Astrocyte of the spinal cord (primary cell): ENCODE measurements at places on chromosomes 5 and 9.

DNA sequence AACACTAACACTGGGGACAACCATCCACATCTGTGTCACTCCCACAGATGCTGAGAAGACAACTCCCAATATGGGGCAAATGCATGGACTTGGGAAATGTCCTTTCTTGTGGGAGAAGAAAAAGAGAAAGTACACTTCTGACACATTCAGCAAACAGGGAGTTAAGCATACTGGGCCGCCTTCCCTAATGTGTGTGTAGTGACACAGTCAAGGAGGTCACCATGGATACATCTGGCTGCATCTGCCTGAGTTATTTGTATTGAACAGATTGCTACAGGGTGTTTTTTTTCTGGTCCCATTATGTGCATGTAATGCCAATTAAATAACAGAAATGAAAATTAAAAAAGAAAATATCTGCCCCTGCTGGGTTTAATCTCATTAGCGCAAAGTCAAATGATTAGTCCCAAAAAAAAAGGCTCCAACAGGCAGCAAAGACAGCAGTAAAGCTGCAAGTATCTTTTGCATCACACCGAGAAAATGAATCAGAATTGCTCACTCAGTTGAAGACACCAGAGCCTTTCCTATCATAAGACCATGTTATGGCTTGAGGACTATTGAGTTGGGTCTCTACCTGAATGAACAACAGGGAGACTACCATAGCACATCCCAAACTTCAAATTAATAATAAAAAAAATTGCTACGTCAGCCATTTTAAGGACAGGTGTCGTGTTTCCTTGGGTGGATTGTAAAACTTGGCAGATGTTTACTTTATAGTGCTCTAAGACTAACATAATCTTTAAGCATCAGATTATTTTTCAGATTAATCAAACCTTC lies 395.9 kb downstream of the DTWD2 start:
- no peak for DNase-seq

DNA sequence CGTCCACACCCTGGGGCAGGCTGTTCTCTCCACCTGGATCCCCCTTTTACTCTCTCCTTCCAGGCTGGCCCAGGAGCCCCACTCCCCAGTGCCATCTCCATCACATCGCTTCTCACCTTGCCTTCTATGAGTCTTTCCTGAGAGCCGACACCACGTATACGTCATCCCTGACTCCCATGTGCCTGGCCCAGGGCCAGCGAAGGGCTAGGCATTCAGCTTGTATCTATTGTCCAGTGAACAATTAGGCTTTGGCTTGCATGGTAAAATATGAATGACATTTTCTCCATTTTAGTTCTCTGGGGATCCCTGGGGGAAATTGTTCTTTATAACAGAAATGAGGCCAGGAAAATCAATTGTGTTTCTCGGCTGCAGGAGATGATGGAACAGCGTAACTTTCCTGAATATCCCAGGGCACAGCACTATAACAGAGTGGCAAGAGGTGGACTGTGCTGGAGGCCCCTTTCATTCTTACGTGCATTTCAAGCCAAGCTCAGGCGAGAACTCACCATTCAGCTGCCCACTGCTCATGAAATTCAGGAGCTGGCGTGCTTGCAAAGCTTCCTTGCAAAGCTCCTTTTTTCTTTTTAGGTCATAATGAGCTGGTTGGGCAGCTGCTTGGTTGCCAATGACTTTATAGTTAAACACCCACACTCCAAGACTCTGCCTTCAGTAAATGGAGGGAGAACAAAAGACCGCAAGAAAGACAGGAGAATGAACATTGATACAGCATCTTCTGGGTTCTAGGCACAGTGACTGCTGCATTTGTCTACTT lies 37.7 kb downstream of the NSG2 start:
- DNase-seq = no peak

DNA sequence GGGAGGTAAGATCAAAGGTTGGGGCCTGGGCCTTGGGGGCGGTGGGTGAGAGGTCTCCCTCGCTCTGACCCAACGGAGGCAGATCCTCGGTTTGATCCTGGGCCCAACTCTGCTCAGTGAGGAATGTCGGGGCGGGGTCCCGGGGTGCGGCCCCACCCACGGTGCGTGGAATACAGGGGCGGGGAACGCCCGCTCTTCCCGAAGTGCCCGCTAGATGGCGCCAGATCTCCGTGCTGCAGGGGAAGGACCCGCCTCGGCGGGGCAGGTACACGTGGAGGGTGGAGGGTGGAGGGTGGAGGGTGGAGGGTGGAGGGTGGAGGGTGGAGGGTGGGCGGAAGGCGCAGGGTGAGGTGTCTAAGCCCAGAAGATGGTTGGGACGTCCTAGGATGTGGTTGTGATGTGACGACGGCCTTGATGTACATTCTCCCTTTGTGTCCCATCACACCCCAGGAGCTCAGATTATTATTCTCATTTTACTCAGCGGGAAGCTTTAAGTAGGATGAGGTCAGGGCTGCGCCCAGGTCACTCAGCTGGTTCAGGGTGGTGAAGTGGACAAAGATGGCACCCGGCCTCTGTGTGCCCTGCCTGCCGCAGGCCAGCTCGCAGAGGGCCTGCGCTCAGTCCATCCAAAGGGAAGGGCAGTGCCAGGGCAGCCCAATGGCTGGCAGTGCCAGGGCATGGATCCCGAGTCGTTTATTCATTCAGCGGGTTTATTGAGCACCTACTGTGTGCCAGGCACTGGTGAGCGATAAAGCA lies 9.4 kb upstream of the RPS14 start:
- DNase-seq = peak; percentile 52

DNA sequence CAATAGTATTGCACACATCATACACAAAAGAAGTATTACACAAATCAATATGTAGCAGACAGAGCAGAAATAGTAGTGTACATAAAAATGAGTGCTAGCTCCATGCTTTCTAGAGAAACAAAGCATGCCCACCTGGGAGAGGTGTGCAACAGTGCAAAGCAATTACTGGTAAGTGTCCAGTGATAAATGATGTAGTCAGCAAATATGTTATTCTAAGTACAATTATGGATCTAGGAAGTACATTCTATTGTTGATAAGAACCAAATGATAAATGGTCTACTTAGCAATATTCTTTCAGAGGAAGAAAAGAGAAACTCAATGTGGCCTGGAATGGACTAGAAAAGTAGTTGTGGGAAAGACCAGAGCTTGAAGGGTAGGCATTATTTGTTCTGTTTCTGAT lies 188.6 kb downstream of the HINT1 start:
- no peak for DNase-seq

GRCh38 chr9:36698984-36699383 lies 126.3 kb downstream of the MELK start:
- no peak for DNase-seq

GRCh38 chr5:146376821-146377220 lies 38.2 kb downstream of the POU4F3 start:
- no peak for DNase-seq

DNA sequence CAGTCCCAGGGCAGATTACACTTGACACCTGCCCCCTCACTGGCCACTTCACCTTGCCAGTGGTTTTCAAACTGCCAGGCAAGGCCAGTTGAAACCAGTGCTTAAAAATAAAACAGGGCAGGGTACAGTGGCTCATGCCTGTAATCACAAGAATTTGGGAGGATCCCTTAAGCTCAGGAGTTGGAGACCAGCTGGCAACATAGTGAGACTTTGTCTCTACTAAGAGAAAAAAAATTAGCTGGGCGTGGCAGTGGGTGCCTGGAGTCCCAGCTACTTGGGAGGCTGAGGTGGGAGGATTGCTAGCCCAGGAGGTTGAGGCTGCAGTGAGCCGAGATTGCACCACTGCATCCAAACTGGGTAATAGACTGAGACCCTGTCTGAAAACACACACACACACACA lies 58.1 kb downstream of the ROPN1L start:
- no peak for DNase-seq

DNA sequence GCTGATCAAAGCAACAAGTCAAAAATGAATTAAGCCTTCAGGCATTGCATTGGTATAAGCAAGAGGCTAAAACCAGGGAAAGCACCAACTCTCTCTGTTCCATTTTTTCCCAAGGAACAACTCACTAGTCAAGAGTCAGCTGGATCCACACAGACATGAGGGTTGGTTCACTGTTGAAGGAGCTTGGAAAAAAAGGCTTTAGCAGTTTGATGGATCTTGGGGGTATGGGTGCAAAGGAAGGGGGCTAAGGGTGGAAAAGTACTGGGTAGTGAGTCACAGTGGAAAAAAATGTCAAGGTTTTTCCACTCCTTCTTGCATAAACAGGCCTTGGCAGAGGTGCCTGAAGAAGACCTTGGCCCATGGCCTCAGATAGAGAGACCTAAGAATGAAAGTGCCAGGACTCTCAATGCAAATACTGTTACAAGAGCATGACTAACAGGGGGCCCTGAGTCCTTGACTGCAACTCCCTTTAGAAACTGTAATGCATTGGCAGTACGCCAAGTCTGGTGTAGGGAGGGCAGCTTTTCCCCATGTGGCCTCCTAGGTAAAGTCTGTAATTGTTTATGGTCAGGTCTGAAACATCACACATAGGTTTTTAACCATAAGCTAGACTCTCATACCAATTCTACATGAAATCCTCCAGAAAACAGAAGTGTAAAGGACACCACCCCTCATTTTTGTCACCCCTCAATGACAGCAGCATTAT lies 23.7 kb downstream of the ACTL7A start:
- peak; percentile 81 for DNase-seq

DNA sequence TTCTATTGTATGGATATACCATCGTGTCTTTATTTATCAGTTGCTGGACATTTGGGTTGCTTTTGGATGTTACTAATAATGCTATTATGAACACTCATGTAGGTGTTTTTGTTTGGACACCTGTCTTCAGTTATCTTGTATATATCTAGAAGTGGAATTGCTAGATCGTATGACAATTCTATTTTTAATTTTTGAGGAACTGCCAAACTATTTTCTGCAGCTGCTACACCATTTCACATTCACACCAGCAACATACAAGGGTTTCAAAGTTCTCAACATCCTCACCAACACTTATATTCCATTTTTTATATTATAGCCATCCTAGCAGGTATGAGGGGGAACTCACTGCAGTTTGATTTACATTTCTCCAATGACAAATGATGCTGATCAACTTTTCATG lies 324.6 kb downstream of the CAAP1 start:
- no peak for DNase-seq

DNA sequence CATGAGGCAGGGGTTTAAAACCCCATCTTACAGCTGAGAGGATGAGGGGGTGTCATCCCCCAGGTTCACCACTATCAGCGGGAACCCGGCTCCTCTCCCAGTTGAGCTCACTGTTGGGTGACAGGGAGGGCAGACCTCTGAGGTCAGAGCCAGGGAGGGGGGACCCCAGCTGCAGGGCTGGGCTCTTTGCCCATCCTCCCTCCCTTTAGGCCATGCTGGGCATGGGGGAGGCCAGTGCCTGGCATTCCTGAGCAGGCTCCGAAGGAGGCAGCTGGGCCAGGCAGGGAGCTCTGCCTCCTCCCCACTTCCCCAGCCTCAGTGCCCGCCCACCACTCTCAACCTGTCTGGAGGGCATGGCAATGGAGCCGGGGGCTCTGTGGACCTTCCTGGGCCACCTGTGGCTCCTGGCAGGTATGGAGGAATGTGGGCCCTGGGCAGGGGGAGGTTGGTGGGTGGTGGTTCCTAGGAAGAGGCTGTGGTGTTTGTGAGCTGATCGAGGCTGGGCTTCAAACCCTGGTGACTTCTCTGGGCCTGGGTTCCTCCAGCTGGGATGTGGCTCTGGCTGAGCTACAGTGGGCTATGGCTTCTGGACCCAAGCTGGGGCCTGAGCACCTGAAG lies 12.6 kb downstream of the CRB2 start:
- no peak for DNase-seq

- no peak for DNase-seq
Observed at GRCh38 chr5:173175523-173175922, 31.2 kb downstream of the BNIP1 start.

- DNase-seq = no peak
Observed at GRCh38 chr5:43712081-43712480, 109.1 kb downstream of the NNT start.

DNA sequence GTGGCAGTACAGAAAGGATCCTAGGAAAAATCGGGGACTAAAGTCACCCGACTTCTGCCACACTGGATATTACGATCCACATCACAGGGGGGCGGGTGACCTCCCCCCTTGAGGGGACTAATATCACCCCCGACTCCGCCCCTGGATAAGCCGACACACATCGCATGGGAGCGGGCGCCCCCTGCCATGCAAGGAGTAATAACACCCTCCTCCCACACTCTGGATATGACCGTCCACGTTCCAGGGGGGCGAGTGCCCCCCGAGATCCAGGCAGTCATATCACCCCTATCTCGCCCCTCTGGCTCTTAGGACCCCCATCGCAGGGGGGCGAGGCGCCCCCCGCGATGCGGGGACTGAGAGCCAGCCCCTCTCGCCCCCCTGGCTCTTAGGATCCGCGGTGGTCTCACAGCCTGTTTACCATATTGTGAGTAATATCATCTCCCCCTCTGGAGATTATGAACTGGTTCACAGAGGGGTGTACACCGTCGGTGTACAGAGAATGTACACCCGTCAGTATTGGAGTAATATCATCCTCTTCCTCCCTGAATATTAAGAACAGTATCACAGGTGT lies 423.0 kb downstream of the DIRAS2 start:
- no peak for DNase-seq

DNA sequence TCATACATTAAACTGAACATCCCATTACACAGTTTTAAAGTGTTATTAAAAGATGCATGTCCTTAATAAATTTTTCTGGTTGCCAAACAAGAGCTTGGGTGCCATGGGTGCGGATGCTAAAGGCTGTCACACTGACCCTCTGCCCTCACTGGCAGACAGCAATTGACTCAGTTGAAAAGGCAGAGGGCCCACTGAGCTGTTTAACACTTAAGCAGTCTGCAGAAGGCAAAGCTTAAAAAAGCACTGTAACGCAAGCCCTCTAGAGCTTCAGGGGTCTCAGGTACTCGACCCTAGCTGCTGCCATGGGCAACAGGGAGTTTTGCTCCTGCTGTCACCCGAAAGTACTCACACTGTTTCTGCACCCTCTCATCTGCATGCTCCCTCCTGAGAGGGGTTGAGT lies 726.4 kb upstream of the TYRP1 start:
- no peak for DNase-seq

- peak; percentile 69 for DNase-seq
Observed at GRCh38 chr5:147935032-147935431, 28.7 kb upstream of the C5orf46 start.

- no peak for DNase-seq
Observed at GRCh38 chr5:80008995-80009765, 18.1 kb upstream of the MTX3 start.

DNA sequence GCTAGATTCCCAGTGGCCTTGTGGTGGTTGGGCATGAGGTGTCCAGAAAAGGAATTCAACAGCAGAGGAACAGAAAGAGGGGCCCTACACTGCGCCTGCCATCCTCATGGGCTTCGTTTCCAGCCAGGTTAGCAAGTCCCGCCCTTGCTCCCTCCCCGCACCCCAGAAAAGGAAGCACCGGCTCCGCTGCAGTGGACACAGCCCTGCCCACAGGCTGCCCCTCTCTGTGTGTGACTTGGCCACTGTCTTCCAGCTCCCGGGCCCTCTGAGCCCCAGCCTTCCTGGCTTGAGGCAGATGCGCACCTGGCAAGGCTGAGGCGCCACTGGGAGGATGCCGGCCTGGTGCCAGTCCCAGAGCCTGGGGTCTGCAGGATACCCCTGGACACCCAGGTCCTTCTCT lies 305.0 kb upstream of the IRX4 start:
- no peak for DNase-seq
